ENCODE measurements at places on chromosomes 4 and X.
A peak's percentile ranks its signal among the peaks of the same experiment; 100 is the strongest.

- no peak for DNase-seq
These were observed 686 bp downstream of the MTHFD2L start for GRCh38 chr4:74158466-74159142.

DNA sequence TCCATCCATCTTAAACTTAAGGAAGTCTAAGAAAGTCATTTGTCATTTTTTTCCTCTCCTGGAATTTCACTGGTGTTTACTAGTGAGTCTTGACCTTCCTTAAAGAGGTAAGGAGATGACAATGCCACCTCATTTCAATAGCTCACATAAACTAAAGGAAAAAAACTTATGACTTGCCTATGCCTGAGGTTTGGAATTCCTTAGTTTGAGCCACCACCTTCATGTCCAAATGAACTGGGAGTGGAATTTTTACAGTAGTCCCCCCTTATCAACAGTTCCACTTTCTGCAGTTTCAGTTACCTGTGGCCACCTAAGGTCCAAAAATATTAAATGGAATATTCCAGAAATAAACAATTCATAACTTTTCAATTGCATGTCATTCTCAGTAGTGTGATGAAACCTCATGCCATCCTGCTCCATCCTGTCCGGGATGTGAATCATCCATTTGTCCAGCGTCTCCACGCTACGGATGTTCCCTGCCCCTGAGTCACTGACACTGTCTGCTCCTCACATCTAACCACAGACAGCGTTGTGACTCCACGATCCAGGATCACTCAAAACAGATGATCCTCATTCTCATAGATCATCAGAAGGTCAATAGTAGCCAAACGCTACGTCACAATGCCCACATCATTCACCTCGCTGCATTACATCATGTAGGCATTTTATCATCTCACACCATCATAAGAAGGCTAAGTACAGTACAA, 177.4 kb downstream of the SH3KBP1 start:
- peak; percentile 79 for DNase-seq

DNA sequence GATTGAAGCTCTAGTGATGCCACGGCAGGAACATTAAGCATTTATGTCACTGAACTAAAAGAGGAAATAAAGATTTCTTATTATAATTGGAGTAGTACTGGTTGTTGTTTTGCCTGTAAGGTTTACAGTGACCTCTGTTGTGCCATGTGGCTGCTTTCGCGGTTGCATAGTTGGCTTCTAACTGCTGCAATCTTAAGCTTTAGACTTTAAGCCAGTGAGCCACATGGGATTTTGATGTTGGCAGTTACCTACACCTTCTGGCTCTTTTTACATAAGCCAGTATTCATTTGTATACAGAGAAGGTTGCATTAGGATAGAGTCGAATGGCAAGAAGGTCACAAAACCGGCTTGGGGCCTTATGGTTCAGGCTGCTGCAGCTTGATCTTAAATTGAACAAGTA, 1311.6 kb downstream of the RAPGEF2 start:
- DNase-seq = no peak

DNA sequence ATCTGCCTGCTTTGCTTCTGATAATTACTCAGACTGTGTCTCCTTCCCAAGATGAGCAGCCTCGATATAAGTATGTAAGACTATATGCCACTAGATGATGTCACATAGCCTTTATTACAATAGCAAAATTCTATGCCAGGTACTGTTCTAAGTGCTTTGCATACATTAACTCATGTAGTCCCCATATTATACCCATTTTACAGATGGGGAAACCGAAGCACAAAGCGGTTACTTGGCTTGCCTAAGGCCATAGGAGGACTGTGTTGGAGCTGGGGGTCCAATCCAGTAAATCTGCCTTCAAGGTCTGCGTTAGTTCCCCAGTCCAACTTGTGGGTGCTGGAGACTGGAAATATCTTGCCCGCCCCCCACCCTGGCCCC, 826 bp upstream of the SCML1 start:
- no peak for DNase-seq

DNA sequence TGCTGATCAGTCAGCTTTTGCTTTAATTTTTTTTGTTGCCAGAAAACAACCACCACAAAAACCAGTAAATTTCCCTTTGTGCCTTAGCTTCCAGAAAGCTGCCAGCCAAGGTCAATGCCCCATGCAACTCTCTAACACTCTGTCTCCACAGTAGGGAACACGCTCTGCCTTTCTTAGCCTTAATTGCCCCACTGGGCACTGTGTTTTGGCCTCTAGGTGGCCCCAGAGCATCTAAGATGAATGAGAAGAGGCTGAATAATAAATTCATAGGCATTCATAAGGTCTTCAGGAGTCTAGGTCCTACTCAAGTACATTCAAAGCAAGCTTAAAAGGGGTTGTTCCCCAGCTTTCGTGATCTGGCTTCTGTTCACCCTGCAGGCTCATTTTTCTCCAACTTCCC, 57.7 kb upstream of the PASD1 start:
- peak; percentile 11 for DNase-seq

DNA sequence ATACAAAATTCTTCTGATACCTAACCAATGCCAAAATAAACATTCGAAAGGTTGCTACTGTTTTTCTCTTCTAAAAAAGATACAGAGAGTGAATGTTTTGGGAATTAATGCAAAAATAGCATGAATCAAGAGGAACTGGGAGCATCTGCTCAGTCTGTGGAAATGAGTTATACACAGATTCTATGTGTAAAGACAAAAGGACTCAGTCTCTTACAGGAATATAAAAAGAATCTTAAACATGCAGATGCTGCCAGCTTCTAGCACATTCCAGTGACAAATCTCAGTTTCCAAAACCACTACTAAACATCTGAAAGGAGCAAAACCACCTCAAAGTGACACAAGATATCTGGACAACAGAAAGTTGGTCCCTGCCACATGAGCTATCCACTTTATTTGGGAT, 55.0 kb downstream of the PAPSS1 start:
- DNase-seq = no peak

- no peak for DNase-seq
These were observed 1.5 kb upstream of the NR3C2 start for GRCh38 chr4:148443512-148444295.

DNA sequence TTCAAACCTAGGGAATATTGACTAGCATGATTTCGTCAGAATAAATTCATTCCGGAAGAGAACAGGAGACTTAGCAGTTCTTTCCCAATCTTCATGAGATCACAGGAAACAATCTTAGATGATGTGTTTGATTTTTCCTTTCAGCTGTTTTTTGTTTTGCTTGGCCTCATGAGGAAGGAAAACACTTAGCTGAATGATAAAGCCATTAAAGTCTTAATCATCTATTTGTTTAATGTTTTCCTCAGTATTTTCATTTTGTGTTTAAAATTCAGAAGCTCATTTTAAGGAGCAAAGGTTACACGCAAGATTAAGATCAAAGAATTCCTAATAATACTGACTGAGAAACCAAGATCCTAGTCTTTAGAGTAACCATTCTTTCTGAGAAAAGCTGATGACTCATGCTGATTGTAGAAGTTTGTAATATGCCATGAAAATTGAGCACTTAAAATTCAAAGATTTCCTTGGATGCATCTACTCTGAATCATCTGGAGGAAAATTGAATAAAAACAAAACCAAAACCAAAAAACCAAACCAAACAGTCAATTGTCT, 15.4 kb upstream of the TBC1D19 start:
- DNase-seq = peak; percentile 57

GRCh38 chrX:39725928-39726619, 371.7 kb downstream of the BCOR start:
- DNase-seq = peak; percentile 5

DNA sequence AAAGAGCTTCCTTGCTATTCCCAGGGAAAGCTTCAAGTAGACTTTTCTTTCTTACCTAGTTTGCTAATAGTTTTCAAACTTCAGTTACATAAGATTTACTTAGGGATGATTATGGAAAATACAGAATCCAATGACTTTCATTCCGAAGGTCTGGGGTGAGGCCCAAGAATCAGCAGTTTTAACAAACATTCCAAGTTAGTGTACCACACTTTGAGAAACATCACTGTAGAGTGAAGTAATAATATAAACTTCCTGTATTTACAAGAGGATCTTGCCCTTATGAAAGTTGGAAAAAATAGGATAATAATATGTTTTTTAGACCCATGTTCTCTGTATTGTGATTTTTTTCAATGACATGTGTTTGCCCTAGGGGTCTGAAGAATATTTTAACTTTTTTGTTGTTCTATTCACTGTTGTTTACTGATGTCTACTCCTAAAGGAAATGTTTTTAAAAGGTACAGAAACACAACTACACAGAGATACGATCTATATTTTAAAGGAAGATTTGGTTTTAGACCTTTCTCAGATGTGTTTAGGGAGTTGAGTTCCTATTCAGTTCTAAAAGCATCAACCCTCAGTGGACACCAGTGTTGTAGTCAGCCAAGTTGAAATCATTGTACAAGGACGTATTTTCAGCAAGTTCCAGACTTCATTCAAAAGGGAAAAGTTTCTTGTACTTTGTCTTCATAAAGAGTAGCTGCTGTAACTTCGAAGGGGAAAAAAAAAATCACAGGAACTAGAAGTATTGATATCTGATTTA, 295.8 kb upstream of the SLC7A11 start:
- DNase-seq = no peak

DNA sequence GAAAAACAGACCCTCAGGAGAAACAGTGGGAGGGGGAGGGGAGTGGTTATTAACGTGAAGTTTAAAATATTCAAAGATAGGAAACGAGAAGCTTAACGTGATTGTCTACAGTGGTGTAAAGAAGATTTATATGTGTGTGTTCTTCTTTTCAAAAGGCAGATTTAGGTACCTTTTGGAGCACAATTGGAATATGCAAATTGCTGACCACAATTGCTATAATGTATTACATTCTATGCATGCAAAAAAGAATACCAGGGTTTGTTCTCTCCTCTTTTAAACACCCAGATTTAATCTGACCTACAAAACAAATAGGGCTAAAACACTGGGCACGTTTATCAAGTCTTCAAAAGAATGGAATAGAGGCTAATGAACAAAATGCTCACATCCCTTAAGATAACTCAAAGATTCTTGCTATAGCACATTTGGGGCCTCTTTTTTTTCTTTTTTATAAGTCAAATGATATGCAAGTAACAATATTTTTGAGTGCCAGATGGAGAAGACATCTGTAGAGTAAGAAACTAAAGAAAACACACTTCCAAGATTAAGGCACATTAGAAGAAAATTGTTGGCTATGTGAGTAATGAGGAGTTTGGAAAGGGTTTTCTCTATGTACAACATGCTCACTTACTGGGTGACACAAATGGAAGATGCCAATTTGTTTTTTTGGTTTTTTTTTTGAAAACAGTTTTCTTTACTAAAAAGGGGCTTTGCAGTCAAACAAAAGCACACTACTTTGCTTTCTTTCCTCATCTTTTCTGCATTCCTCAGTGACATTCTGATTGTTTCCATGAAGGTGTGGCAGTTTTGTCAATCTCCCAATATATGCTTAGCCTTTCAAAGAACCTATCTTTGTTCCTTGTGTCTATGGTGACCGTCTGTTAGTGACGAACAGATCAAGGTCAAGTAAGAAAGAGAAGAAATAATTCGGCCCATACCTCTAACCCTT, 240.3 kb downstream of the PALLD start:
- DNase-seq = no peak

DNA sequence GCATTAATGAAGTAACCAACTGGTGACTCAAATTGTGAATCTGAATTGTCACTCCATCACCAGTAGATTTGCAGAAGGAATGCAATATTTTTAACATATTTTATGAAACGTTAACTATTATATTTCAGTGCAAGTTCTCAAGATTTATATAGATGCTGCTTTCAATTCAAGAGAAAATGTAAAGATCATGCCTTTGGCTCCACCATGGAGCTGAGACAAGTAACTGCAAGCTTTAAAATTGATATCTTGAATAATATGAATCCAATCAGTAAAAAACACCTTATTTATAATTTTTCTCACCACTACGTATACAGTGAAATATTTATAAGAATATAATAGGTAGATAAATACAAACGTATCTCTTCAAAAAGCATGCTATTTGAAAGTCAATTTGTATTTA, 27.8 kb upstream of the GALNTL6 start:
- no peak for DNase-seq

- DNase-seq = no peak
These were observed 170.7 kb downstream of the COL4A6 start for GRCh38 chrX:108267557-108267956.

DNA sequence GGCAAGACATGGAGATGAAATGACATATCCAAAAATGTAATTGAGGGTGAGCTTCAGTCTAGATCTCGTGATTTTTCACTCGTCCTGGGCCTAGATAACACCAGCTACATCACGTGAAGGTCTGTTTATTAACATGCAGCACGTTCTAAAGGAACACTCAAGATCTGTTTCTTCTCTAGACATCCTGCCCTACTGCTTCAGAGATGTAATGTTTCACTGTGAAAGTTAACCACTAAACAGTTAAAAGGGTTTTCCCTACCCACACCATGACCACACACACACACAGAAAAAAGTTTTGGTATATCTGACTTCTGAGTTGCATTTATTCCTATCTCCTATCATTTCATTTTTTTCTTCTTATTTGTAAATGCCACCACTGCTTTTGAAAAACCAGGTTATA, 52.3 kb upstream of the SMIM31 start:
- no peak for DNase-seq

- DNase-seq = no peak
These were observed 694 bp downstream of the TBL1X start for GRCh38 chrX:9465380-9466123.

GRCh38 chr4:4491396-4491893, 50.4 kb downstream of the STX18 start:
- no peak for DNase-seq

- DNase-seq = no peak
These were observed 106.3 kb downstream of the ZAR1 start for GRCh38 chr4:48596336-48596735.

DNA sequence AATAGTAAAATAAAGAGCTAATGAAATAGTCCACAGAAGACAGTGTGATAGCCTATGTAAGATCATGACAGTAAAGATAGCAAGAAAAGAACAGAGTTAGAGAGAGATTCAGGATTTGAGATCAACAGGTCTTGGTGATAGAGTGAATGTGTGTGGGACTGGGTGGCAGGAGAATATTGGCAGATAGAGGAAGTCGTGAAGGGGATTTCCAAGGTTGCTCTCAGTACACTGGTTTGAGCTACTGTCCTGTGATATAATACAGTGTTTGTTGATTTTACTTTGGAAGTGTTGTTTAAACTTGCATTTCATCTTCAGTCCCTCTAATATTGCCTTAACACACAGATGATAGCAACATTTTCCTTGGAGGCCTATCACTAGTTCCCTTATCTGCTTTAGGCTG, 44.1 kb downstream of the DTHD1 start:
- DNase-seq = no peak
